ENCODE measurements at places on chromosomes 6 and 20. TPM values are rescaled to one million over a fixed set of nuclear protein-coding genes. Genes with fewer than 3 reads are reported as not detected.

- H3K4me3 ChIP-seq: no peak overlapping the region
- H3K27me3 ChIP-seq: no peaks in the 10 kb centered on the region
- no peaks in the 10 kb centered on the region for H3K36me3 ChIP-seq
- no peak overlapping the region for H3K27ac ChIP-seq
- H3K4me1 ChIP-seq: no peaks in the 10 kb centered on the region
These were observed 14.3 kb upstream of the PIM1 start for GRCh38 chr6:37155394-37156312.

The TTI1 gene
- total RNA-seq: 49.6 TPM

The WFDC5 gene
- total RNA-seq: not detected

GRCh38 chr6:165090242-165090641 is 219.2 kb downstream of the C6orf118 start:
- no peak for DNase-seq
- H3K4me3 ChIP-seq: no peak overlapping the region
- H3K27me3 ChIP-seq: no peaks in the 10 kb centered on the region
- H3K27ac ChIP-seq: peak overlapping the region; percentile 60
- H3K36me3 ChIP-seq: peaks cover 15% of the 10 kb centered on the region

- no peaks in the 10 kb centered on the region for H3K4me1 ChIP-seq
- H3K4me3 ChIP-seq: no peak overlapping the region
- DNase-seq: no peak
- no peak overlapping the region for H3K27ac ChIP-seq
- H3K36me3 ChIP-seq: peaks cover 5% of the 10 kb centered on the region
These were observed 49.4 kb downstream of the SEL1L2 start for GRCh38 chr20:13941031-13941430.

DNA sequence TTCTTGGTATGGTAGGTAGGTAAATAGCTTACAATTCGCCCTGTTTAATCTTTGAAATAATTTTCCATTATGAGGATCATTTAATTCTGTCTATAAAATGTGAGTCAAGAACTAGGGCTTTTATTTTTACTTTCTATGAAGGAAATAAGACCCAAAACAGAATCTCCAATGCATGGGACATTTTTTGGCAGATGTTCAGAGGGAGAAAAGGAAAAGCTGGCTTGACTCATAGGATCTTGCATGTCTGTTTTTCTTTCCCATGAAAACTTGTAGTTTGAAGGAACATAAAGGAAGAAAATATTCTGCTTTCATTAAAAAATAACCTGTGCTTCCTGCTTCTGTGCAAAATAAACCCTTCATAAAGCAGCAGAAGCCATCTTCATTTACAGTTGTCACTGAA is 143.1 kb upstream of the INSM1 start:
- no peak overlapping the region for H3K4me3 ChIP-seq
- H3K27ac ChIP-seq: no peak overlapping the region
- DNase-seq: no peak
- no peaks in the 10 kb centered on the region for H3K36me3 ChIP-seq

GRCh38 chr20:15851576-15852215 is 721.6 kb downstream of the KIF16B start:
- H3K4me1 ChIP-seq: peaks cover 17% of the 10 kb centered on the region
- DNase-seq: no peak
- no peaks in the 10 kb centered on the region for H3K27me3 ChIP-seq
- H3K36me3 ChIP-seq: no peaks in the 10 kb centered on the region

GRCh38 chr6:128400875-128401274 is 119.5 kb downstream of the PTPRK start:
- no peaks in the 10 kb centered on the region for H3K27me3 ChIP-seq
- DNase-seq: no peak
- no peak overlapping the region for H3K27ac ChIP-seq
- H3K4me3 ChIP-seq: no peak overlapping the region

DNA sequence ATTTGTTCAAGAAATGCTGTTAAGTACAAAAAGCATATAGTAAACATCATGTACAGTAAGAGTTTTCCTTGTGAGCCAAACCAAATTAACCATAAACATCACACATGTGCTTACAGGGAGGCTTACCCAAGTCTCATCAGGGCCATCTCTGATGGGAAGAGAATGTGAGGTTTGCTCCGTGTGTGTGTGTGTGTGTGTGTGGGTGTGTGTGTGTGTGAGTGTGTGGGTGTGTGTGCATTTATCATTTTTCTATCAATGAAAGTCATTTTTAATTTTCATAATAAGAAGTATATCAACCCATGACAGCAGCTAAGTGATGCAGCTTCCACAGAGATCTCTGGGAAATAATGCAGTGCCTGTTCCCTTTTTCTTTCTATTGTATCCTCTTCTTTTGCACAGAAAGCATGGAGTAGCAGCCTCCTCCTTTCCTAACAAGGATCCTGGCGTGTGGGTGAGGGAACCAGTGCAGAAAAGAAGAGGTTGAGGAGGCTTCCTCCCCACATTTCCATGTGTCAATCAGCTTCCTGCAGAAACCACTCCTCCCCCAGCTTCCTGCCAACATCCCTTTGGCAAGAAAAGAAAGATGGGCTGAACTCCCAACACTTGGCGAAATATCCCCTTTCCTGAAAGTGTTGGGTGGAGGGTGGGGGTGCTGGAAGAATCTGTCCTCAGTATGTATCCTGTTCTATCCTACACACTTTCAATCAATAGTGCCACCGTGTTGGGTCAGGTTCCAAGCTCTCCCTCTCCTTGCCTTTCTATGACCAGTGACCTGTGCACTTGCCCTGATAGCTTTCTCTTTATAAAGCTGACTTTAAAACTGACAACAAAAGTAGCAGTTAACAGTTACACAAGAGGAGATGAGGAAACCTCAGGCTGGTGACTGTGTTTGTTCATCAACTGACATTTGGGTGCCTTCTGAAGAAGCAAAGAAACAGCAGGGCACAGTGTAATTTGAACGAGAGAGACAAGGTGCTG is 251.8 kb upstream of the CITED2 start:
- H3K27ac ChIP-seq: peak overlapping the region; percentile 73
- DNase-seq: no peak
- peaks cover 6% of the 10 kb centered on the region for H3K36me3 ChIP-seq
- peaks cover 27% of the 10 kb centered on the region for H3K4me1 ChIP-seq
- no peak overlapping the region for H3K4me3 ChIP-seq
- H3K27me3 ChIP-seq: no peaks in the 10 kb centered on the region

The PDYN gene
- total RNA-seq: 0.63 TPM

The PDE7B gene
- 0.61 TPM for total RNA-seq

The PRR18 gene
- 0.16 TPM for total RNA-seq

DNA sequence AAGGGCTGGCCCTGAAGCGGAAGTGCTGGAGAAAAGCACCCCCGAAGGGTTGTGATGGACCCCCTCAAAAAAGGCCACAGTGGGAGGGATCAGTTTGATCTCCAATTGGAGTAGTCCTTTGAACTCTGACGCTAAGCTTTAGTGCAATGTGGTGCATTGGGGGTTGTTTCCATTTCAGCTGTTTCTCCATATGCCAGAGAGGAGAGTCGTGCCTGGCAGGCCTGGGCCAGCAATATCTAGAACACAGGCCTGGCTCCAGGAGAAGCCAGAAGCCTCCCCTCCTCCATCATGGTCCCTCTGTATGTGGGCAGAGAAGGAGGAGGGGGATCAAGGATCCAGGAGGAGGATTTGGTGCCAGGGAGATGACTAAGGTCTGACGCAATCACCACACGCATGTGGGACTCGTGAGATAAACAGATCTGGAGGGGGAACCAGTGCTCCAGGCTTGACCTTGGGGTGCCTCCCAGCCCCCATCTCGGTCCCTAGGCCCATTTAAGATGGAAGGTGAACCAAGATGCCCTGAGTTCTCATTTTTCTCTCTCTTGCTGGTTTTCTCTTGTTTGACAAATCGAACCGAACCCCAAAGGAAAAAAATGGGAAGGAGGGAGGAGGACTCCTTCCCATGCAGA is 517.4 kb upstream of the JARID2 start:
- peak overlapping the region; percentile 85 for H3K27ac ChIP-seq
- peak overlapping the region; percentile 73 for H3K4me3 ChIP-seq
- H3K4me1 ChIP-seq: peaks cover 47% of the 10 kb centered on the region
- H3K36me3 ChIP-seq: no peaks in the 10 kb centered on the region
- DNase-seq: no peak

- H3K4me3 ChIP-seq: no peak overlapping the region
- H3K27ac ChIP-seq: peak overlapping the region; percentile 0
- no peaks in the 10 kb centered on the region for H3K27me3 ChIP-seq
These were observed 155.8 kb downstream of the MBOAT1 start for GRCh38 chr6:20056350-20056992.

The CMTR1 gene
- total RNA-seq: 51.0 TPM

The FAM209A gene
- total RNA-seq: 0.50 TPM

DNA sequence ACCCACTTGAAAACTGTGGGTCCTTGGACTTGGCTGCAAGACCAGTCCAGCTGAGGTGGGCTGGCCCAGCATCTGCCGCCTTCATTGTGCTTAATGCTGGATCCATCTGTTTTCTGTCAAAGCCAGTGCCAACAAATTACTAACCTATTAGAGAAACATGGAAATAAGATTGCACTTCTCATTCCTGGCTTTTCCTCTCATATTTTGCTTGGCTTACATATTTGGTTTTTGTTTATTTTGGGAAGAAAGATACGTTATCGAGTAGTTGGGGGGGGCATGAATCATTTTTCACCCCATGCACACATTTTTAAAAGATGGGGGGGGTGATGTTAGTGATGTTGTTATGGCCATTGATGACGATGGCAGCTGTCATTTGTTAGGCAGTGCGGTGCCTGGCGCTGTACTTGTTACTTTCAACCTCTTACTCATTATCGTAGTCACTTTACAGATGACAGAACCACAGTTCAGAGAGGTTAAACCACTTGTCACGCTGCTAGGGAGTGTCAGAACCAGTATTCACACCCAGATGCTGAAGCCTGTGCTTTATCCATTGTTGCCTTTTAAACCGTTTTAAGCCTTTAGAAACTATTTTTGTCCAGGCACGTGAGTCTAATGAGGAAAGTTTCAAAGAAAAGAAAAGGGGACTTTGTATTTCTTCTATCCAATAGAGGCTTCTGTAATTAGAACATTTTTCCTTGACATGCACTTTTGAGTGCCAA is 180.0 kb downstream of the TMEM242 start:
- no peak overlapping the region for H3K4me3 ChIP-seq
- H3K4me1 ChIP-seq: peaks cover 45% of the 10 kb centered on the region
- H3K27ac ChIP-seq: no peak overlapping the region
- peaks cover 19% of the 10 kb centered on the region for H3K36me3 ChIP-seq

DNA sequence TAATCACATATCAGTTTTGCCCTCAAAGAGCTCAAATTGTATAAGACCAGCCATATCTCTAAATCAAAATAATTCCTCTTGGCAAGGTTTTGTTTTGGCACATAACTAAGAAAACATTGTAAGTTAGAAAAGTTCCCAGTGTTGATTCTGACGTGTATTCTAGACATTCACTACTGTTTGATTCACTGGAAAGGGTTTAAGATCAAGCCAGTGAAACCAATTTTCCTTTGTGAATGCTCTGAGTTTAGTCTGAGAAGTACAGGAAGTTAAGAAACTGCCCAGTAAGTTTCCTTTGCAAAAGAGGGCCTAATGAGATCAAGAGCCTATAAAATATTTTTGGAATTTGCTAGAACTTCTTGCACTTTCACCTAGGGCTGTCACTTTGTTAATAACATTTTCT is 143.0 kb downstream of the FNDC1 start:
- no peaks in the 10 kb centered on the region for H3K27me3 ChIP-seq
- no peak overlapping the region for H3K4me3 ChIP-seq
- peaks cover 3% of the 10 kb centered on the region for H3K4me1 ChIP-seq
- no peaks in the 10 kb centered on the region for H3K36me3 ChIP-seq
- DNase-seq: no peak
- H3K27ac ChIP-seq: no peak overlapping the region

The NR2E1 gene
- not detected for total RNA-seq

The UTRN gene
- total RNA-seq: 76.8 TPM

The LPA gene
- 0.43 TPM for total RNA-seq

GRCh38 chr6:104207635-104208034 is 652.1 kb downstream of the HACE1 start:
- H3K36me3 ChIP-seq: no peaks in the 10 kb centered on the region
- H3K27me3 ChIP-seq: no peaks in the 10 kb centered on the region
- H3K4me3 ChIP-seq: no peak overlapping the region
- no peak overlapping the region for H3K27ac ChIP-seq
- DNase-seq: no peak

GRCh38 chr6:31948753-31949413 is 3.0 kb downstream of the CFB start:
- H3K27ac ChIP-seq: no peak overlapping the region
- peaks cover 44% of the 10 kb centered on the region for H3K27me3 ChIP-seq
- H3K4me3 ChIP-seq: no peak overlapping the region
- peaks cover 12% of the 10 kb centered on the region for H3K36me3 ChIP-seq

- H3K4me3 ChIP-seq: no peak overlapping the region
- peaks cover 13% of the 10 kb centered on the region for H3K27me3 ChIP-seq
- DNase-seq: no peak
- no peaks in the 10 kb centered on the region for H3K36me3 ChIP-seq
- H3K27ac ChIP-seq: no peak overlapping the region
These were observed 33.2 kb downstream of the BFSP1 start for GRCh38 chr20:17497821-17498580.
